Coronary artery (tissue), 2 donors: ENCODE measurements at places on chromosomes 7 and 10.

- no peak for DNase-seq
Observed at GRCh38 chr7:16471933-16472332, 6.4 kb upstream of the SOSTDC1 start.

DNA sequence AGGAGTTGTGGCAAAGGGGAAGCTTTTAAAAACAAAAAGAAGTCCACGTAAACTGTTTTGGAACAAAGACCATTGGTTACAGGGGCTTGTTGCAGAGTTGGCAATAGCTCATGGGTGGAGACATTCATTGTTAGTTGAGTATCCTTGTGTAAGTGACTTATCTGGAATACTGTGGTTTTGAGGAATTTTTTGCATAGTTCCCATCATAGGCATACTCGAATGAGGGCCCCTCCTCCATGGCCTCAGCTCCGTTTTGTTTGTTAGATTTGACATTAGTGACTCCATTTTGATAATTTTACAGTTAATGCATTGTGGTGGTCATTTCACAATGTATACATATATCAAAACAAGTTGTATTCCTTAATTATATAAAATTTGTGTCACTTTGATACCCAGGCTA is 12.8 kb upstream of the SMKR1 start:
- no peak for DNase-seq

GRCh38 chr7:60017-60675 is 132.2 kb upstream of the FAM20C start:
- DNase-seq = no peak

DNA sequence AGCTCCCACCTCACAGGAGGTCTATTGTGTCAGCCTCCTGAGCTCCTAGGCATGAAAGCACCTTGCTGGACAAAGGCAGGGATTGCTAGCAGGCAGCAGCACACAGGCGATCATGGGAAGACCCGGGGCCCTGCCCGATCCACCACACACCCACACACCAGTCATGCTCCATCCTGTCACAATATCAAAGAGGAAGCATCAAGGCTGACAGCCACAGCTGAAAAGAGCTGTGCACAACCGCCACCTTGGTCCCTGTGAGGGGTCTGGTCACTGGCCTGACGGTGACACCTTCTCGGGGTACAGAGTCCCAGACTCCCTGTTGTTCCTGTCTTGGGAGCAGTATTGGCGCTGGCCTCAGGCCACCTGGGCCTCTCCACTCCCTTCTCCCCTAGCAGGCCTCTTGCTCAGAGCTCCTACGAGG is 89.7 kb upstream of the RET start:
- DNase-seq = no peak

DNA sequence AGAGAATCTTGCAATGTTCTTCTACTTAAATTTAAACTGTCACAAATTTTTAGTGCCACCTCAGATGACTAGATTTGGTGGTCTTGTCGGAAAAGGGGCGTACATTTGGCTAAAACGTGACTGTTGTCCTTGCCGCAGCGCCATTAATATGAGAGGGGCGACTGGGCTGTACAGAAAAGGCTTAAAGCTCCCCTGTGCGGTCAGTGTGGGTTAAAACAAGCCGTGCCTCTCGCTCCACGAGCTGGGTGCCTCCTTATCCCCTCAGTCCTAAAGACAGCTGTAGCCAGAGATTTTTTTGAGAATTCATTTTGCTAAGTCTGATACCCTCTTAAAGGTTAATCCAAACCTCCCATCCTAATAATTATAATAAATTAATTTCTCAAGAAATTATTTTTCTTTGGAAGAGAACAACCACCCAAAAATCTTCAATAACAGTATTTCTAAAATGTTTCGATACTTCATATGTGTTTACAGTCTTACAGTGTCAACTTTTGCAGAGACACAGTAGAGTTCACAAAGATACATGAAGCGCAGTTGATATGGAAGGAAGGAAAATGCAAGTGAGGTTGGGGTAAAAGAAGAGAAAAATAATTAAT is 68.6 kb downstream of the C7orf25 start:
- no peak for DNase-seq

DNA sequence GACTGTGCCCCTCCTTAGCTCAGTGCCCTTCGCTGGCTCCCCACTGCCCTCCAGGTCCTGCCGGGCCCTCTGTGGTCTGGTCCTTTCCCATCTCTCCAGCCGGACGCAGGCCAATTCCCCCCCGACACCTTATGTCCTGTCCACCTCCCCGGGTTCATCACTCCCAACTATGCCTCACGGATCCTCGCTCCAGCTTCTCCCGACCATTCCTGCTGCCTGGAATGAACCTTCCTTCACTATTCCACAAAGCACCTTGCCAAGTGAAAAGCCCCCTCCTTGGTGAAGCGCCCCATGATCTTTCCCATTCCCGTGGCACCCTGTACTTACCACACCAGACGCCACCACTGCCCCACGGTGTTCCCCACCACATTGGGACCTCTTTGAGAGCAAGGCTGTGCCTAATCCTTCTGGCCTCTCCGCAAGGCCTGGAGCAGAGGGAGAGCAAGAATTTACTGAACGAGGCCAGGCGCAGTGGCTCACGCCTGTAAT is 47.2 kb downstream of the TMEM270 start:
- DNase-seq = no peak

DNA sequence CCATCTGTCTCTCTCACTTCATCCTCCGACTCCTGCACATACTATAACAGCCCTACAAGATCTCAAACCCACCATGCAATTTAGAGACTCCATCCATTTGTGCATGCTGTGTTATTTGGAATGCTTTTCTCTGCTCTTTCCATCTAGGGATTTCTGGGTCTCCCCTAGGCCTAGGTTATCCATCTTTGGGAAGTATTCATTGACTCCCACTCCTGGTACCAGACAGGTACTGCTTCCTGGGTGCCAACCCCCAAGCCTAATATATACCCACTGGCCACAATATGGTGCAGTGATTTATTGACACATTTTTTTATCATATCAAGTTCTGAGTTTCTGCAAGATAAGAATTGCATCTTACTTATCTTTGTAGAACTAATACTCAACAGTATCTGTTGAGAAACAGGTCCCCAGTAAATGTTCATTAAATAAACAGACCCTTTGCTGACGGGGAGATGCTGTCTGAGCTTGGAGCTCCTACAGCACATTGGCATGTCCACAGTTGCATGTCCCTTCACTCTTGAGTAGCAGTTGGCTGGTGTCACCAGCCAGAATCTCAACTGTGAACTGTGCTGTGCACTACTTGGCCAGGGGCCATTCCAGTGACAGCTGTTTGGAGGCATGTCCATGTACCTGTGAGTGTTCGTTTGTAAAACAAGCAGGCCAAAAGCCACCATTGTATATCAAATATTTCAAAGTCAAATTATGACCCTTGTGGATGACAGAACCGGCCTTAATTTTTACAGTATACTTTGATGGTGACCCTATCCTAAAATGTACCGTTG is 223.3 kb upstream of the NFE2L3 start:
- no peak for DNase-seq
